ENCODE measurements at places on chromosomes 4 and X. TPM values are rescaled to one million over a fixed set of nuclear protein-coding genes. Genes with fewer than 3 reads are reported as not detected.
A peak's percentile ranks its signal among the peaks of the same experiment; 100 is the strongest.

DNA sequence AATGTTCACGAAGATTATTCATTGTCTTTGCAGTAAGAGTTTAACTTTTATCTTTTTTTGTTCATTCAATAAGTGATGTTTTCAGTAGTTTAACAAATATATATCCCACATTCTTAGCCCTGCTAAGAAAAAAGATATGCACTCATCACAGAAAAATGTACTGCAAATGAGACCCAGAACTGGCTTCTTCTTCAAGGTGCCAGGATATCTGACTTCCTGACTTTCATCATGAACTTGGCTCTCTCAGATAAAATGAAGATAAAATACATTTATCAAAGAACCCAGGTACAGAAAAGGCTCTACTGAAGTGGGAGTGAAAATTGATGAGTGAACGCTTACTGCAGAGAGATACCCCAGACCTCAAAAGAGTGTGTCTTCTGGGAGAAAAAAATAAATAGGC is 177.8 kb upstream of the DKK2 start:
- no peak for DNase-seq
- no peaks in the 10 kb centered on the region for H3K36me3 ChIP-seq
- H3K4me1 ChIP-seq = no peaks in the 10 kb centered on the region
- no peaks in the 10 kb centered on the region for H3K27me3 ChIP-seq
- H3K4me3 ChIP-seq = no peak overlapping the region
- no peak overlapping the region for H3K27ac ChIP-seq

GRCh38 chr4:155789391-155789790 is 30.6 kb downstream of the GUCY1B1 start:
- H3K4me3 ChIP-seq = no peak overlapping the region
- no peak for DNase-seq
- no peaks in the 10 kb centered on the region for H3K4me1 ChIP-seq
- H3K27ac ChIP-seq = no peak overlapping the region
- no peaks in the 10 kb centered on the region for H3K36me3 ChIP-seq

GRCh38 chr4:8118035-8118434 is 40.6 kb downstream of the ABLIM2 start:
- no peaks in the 10 kb centered on the region for H3K4me1 ChIP-seq
- no peak overlapping the region for H3K4me3 ChIP-seq
- no peaks in the 10 kb centered on the region for H3K27me3 ChIP-seq
- no peaks in the 10 kb centered on the region for H3K36me3 ChIP-seq
- DNase-seq = no peak

GRCh38 chr4:182973511-182973911 is 56.3 kb upstream of the DCTD start:
- no peak for DNase-seq
- H3K4me1 ChIP-seq = no peaks in the 10 kb centered on the region
- no peak overlapping the region for H3K4me3 ChIP-seq
- no peaks in the 10 kb centered on the region for H3K36me3 ChIP-seq
- H3K27ac ChIP-seq = no peak overlapping the region
- no peaks in the 10 kb centered on the region for H3K27me3 ChIP-seq

- H3K36me3 ChIP-seq = no peaks in the 10 kb centered on the region
- no peak for DNase-seq
- no peaks in the 10 kb centered on the region for H3K27me3 ChIP-seq
- H3K27ac ChIP-seq = no peak overlapping the region
These were observed 16.4 kb downstream of the TASL start for GRCh38 chrX:30561191-30561590.

DNA sequence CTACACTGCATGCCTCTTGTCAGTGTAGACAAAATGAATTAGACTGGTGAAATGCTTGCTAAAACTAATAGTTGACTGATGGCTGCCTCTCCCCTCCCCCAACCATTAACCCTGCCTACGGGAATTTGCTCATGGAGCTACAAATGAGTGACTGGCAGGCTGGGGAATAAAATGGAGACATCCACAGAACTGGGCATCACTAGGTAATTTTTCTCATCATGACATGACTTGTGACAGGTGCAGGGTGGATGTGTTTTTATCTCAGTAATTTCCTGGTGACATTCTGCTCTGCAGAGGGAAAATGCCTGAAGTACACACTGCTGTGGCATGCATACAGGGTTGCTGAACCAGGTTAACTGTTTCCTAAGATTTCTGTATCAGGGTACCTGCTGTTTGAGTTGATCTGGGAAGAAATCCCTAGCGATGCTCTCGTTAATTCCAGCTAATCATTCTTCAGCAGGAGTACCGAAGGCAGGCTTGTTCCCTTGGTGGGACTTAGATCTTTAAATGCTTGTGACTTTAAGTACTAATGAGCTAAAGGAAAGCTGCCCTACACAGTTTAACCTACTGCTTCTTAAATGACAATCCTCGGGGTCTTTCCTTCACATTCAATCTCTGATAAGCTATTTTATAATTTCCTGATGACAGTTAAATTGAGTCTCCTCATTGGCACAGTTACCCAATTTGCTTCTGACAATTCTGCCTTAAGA is 376.3 kb upstream of the LCORL start:
- no peaks in the 10 kb centered on the region for H3K27me3 ChIP-seq
- peaks cover 5% of the 10 kb centered on the region for H3K4me1 ChIP-seq
- H3K36me3 ChIP-seq = no peaks in the 10 kb centered on the region
- H3K4me3 ChIP-seq = no peak overlapping the region
- no peak overlapping the region for H3K27ac ChIP-seq

GRCh38 chr4:159014859-159015258 is 88.0 kb upstream of the RAPGEF2 start:
- no peaks in the 10 kb centered on the region for H3K36me3 ChIP-seq
- H3K4me1 ChIP-seq = no peaks in the 10 kb centered on the region
- H3K27me3 ChIP-seq = no peaks in the 10 kb centered on the region
- no peak for DNase-seq
- no peak overlapping the region for H3K4me3 ChIP-seq

DNA sequence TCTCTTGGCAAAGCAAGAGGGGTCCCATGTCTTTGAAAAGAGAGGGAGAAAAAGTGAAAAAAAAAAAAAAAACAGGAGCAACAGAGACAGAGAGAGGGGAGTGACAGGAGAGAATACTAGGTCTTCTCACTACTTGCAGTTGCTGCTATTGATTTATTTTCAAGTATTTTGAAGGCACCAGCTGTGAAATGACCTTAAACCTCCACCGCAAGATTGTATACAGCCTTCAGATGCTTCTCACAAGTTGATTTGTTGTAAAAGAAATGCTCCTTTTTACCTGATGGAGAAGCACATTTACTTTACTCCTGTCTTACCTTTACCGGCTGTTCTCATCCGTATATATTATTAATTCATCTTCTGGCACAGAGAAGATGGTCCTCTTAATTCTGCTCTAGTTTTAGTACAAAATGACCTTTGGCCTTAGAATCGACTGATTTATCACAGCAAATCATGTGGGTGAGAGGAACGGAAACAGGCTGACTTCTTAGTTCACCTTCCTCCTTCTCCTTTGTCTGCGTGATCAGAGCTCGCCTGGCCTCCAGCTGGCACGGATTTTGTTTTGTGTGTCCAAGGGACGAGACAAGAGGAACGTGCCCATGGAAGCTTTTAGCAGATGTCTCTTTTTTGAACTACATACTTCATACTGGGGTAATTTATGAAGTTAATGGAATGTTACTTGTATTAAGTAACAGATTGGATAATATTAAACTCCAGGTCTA is 82.4 kb upstream of the PACRGL start:
- H3K27ac ChIP-seq = no peak overlapping the region
- no peaks in the 10 kb centered on the region for H3K27me3 ChIP-seq
- no peak overlapping the region for H3K4me3 ChIP-seq
- H3K4me1 ChIP-seq = no peaks in the 10 kb centered on the region

GRCh38 chr4:109803924-109804571 is 2.2 kb upstream of the CFI start:
- no peaks in the 10 kb centered on the region for H3K36me3 ChIP-seq
- no peaks in the 10 kb centered on the region for H3K4me1 ChIP-seq
- DNase-seq = no peak
- no peak overlapping the region for H3K4me3 ChIP-seq
- no peak overlapping the region for H3K27ac ChIP-seq

GRCh38 chr4:10096201-10096977 is 20.2 kb downstream of the WDR1 start:
- peaks cover 15% of the 10 kb centered on the region for H3K4me1 ChIP-seq
- H3K27me3 ChIP-seq = no peaks in the 10 kb centered on the region
- H3K36me3 ChIP-seq = peaks cover 2% of the 10 kb centered on the region
- H3K4me3 ChIP-seq = no peak overlapping the region
- peak overlapping the region; percentile 64 for H3K27ac ChIP-seq
- peak; percentile 88 for DNase-seq

- no peak for DNase-seq
- no peaks in the 10 kb centered on the region for H3K4me1 ChIP-seq
- no peak overlapping the region for H3K4me3 ChIP-seq
- H3K27ac ChIP-seq = no peak overlapping the region
- H3K27me3 ChIP-seq = no peaks in the 10 kb centered on the region
- H3K36me3 ChIP-seq = no peaks in the 10 kb centered on the region
These were observed 832.4 kb upstream of the PCDH10 start for GRCh38 chr4:132316738-132317137.

- no peak overlapping the region for H3K4me3 ChIP-seq
- no peak overlapping the region for H3K27ac ChIP-seq
- no peak for DNase-seq
- H3K4me1 ChIP-seq = no peaks in the 10 kb centered on the region
These were observed 46.0 kb downstream of the SEPSECS start for GRCh38 chr4:25113915-25114904.

- no peaks in the 10 kb centered on the region for H3K36me3 ChIP-seq
- no peak overlapping the region for H3K27ac ChIP-seq
- no peaks in the 10 kb centered on the region for H3K4me1 ChIP-seq
These were observed 434.2 kb downstream of the PPARGC1A start for GRCh38 chr4:23455456-23456158.

DNA sequence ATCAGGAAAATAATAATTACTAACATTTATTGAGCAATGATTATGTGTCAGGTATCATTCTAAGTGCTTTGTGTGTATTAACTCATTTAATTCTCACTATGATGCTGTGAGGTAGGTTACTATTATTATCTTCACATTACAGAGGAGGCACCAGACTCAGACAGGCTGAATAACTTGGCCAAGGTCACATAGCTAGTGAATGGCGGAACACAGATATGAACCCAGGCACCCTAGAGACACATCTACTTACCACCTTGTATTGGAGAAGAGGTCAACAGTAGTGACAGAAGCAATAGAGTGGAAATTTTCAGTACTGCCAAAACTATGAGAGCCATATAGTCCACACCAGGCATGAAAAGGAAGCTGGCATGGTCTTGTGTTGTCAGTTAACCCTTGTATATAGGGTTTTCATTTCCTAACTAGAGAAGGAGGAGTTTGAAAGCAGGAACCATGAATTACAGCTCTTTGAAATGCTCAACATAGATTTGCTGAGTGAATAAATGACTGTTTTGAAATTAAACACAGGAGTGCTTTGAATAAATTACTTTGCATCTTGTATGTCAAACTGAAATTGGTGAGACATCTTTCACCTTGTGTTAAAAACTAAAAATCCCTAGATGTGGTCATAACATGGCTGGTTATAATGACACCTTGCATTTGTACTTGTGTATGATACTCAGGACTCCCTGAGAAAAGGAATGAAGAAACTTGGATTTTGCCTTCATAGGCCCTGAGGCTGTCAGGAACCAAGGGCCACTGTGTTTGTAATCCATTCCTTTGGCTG is 71.8 kb downstream of the RTL9 start:
- DNase-seq = no peak
- no peak overlapping the region for H3K27ac ChIP-seq
- H3K4me3 ChIP-seq = no peak overlapping the region
- H3K27me3 ChIP-seq = no peaks in the 10 kb centered on the region
- H3K4me1 ChIP-seq = no peaks in the 10 kb centered on the region
- no peaks in the 10 kb centered on the region for H3K36me3 ChIP-seq

- H3K36me3 ChIP-seq = no peaks in the 10 kb centered on the region
- DNase-seq = no peak
- no peak overlapping the region for H3K4me3 ChIP-seq
These were observed 212.3 kb downstream of the DCAF12L2 start for GRCh38 chrX:125953814-125954213.

SSX5 gene
- not detected for total RNA-seq

FGFR3 gene
- total RNA-seq = 45.4 TPM

SMC1A gene
- 119 TPM for total RNA-seq

CENPE gene
- total RNA-seq = 9.9 TPM

SCML2 gene
- not detected for total RNA-seq

CT55 gene
- not detected for total RNA-seq

NHS gene
- total RNA-seq = 9.1 TPM

ERVMER34-1 gene
- not detected for total RNA-seq

TRIM75 gene
- not detected for total RNA-seq

ODAPH gene
- total RNA-seq = not detected

DMRTC1B gene
- not detected for total RNA-seq

TEX13C gene
- not detected for total RNA-seq
